ENCODE measurements at places on chromosomes 12 and 14.

DNA sequence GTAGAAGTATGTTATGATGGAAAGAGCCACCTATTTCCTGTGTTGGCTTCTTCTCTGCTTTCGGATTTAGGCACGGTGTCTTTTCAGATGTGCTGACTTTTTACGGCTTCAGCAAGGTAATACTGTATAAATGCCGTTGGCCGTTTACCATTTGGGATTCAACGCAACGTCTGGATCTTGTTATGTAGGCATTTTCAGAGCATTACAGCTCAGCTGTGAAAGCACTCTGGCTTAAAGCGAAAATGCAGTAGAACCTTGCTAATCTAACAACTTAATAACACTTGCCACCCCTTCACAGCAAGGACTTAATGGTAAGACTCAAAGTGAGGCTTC is 229.9 kb downstream of the EFCAB11 start:
- H3K36me3 ChIP-seq = no peaks in the 10 kb centered on the region
- H3K27ac ChIP-seq = peak overlapping the region; percentile 96
- H3K27me3 ChIP-seq = no peaks in the 10 kb centered on the region
- H3K4me3 ChIP-seq = peak overlapping the region; percentile 90
- peaks cover 49% of the 10 kb centered on the region for H3K4me1 ChIP-seq

DNA sequence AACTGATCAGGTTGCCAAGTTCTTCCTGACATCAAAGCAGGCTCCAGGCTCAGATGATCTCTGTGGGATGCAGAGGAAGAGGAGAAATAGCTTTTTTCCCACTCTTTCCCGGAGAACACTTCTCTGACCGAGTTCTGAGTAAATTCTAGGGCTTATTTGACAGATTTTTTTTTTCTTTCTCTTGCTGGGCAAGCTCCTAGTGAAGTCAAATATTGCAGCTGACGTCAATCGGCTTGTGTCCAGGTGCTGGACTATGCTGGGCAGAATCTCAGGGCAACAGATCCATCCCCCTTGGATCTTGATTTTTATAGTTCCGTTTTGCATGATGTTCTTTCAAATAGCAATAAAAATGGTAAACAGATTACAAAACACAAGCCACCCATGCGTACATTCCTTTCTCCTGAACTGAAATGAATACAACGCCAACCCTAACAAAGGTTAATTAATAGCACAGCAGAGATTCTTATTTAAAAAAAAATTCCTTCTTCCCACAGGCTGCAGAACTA is 182.2 kb downstream of the NOVA1 start:
- H3K4me1 ChIP-seq = no peaks in the 10 kb centered on the region
- no peaks in the 10 kb centered on the region for H3K27me3 ChIP-seq
- no peak overlapping the region for H3K27ac ChIP-seq

- peaks cover 5% of the 10 kb centered on the region for H3K4me1 ChIP-seq
- peaks cover 2% of the 10 kb centered on the region for H3K36me3 ChIP-seq
- H3K27me3 ChIP-seq = peaks cover 5% of the 10 kb centered on the region
- DNase-seq = no peak
- no peak overlapping the region for H3K4me3 ChIP-seq
These were observed 26.9 kb upstream of the GCH1 start for GRCh38 chr14:54929556-54929955.

DNA sequence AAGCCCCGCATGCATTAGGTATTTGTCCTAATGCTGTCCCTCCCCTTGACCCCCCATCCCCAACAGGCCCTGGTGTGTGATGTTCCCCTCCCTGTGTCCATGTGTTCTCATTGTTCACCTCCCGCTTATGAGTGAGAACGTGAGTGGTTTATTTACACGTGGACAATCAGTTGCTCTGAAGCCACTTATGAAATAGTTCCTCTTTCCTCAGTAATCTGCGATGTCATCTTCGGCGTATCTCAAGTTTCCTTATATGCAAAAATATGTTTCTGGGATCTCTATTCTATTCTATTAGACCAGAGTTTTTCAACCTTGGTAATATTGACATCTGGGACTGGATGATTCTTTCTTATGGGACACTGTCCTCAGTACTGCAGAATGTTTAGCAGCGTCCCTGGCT is 56.0 kb upstream of the DCD start:
- H3K4me1 ChIP-seq = no peaks in the 10 kb centered on the region
- H3K27ac ChIP-seq = no peak overlapping the region
- H3K4me3 ChIP-seq = no peak overlapping the region
- DNase-seq = no peak
- H3K36me3 ChIP-seq = peaks cover 5% of the 10 kb centered on the region

DNA sequence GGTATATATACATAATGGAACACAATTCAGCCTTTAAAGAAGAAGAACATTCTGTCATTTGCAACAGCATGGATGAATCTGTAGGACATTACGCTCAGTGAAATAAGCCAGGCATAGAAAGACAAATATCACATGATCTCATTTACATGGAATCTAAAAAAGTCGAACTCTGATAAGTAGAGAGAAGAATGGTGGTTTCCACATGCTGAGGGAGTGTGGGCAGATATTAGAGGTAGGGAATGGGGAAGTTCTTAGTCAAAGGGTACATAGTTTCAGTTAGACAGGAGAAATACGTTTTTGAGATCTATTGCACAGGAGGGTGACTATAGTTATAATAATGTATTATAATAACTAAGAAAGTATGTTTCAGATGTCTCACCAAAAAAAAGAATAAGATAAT is 71.4 kb downstream of the ADAMTS20 start:
- no peak for DNase-seq
- no peak overlapping the region for H3K4me3 ChIP-seq
- H3K36me3 ChIP-seq = no peaks in the 10 kb centered on the region
- no peaks in the 10 kb centered on the region for H3K27me3 ChIP-seq
- no peaks in the 10 kb centered on the region for H3K4me1 ChIP-seq

DNA sequence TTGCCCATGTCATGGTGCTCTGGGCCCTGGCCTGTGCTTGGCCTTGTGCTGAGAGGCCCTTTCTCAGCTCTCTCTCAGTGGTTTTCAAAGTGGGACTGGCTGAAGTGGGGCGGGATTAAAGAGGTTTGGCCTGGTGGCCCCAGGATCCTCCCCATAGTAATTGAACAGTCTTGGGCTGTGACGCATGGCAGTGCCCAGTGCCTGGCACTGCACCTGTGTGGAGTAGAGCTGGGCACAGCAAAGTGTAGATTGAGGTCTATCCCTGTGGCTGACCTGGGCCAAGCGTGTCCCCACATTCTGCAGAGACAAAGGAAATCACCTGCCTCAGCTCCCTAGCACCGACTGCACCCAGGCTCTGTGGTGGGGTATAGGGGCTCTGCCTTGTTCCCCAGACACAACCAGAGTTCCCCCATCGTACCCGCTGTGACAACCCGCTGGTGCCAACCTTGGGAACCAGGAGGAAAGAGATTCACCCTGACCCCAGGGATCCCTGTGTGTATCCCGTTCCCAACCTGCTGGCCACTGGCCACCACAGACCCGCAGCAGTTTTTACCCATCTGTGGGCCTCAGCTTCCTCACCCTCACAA is 9.9 kb upstream of the CYP46A1 start:
- H3K4me3 ChIP-seq = no peak overlapping the region
- peaks cover 16% of the 10 kb centered on the region for H3K27me3 ChIP-seq
- no peak overlapping the region for H3K27ac ChIP-seq
- no peaks in the 10 kb centered on the region for H3K36me3 ChIP-seq
- H3K4me1 ChIP-seq = peaks cover 5% of the 10 kb centered on the region

DNA sequence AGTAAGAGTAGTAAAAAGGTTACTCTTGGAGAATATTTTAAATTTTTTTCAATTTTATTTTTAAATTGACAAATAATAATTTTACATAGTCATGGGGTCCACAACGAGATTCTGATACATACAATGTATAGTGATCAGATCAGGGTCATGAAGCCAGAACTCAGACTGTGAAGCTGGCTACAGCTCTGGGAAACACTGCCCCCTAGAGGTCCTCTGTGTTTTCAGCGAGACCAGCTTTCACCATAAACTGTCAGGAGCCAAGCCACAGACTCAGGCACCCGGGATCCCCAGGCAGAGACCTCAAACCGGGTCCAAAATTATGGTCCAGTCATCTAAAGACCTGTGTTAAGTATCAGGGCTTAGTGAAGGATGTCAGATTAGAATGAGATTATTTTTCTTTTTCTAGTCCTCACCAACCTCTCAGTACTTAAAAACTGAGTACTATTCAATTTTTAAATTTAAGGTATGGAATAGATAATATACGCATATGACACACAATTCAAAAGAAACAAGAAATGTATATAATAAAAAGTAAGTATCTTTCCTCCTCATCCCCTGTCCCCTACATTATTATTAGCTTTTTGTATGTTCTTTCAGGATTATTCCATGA is 397.1 kb downstream of the MDGA2 start:
- no peak overlapping the region for H3K27ac ChIP-seq
- no peaks in the 10 kb centered on the region for H3K27me3 ChIP-seq
- H3K4me3 ChIP-seq = no peak overlapping the region

- no peak for DNase-seq
- H3K27ac ChIP-seq = no peak overlapping the region
- H3K4me1 ChIP-seq = peaks cover 3% of the 10 kb centered on the region
- no peak overlapping the region for H3K4me3 ChIP-seq
- peaks cover 2% of the 10 kb centered on the region for H3K36me3 ChIP-seq
These were observed 341.0 kb downstream of the ZFP36L1 start for GRCh38 chr14:68451696-68452373.

DNA sequence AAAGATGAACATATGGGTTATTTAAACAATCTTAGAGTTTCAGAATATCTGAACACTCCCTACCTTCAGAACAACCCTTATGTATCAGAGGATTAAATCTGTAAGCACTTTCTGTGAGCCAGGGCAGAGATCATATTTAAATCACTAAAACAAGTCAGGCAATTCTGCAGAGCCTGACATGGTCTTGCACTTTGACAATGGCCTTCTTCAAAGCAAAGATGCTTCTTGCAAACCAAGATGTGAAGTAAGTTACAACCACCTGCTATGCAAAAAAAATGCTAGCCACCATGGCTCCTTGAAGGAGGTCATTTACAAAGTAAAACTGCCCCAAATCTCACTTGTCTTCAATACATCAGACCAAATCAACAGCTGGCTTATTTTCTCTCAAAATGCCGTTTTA is 3.2 kb downstream of the PPP1CC start:
- H3K36me3 ChIP-seq = peaks cover 5% of the 10 kb centered on the region
- H3K4me3 ChIP-seq = peak overlapping the region; percentile 79
- H3K27ac ChIP-seq = peak overlapping the region; percentile 96
- H3K27me3 ChIP-seq = no peaks in the 10 kb centered on the region
- no peak for DNase-seq
